Islet precursor cell (in vitro differentiated cells): ENCODE measurements at places on chromosomes 1 and 21.

- DNase-seq: no peak
These were observed 906.0 kb downstream of the ADGRL2 start for GRCh38 chr1:82706741-82707140.

DNA sequence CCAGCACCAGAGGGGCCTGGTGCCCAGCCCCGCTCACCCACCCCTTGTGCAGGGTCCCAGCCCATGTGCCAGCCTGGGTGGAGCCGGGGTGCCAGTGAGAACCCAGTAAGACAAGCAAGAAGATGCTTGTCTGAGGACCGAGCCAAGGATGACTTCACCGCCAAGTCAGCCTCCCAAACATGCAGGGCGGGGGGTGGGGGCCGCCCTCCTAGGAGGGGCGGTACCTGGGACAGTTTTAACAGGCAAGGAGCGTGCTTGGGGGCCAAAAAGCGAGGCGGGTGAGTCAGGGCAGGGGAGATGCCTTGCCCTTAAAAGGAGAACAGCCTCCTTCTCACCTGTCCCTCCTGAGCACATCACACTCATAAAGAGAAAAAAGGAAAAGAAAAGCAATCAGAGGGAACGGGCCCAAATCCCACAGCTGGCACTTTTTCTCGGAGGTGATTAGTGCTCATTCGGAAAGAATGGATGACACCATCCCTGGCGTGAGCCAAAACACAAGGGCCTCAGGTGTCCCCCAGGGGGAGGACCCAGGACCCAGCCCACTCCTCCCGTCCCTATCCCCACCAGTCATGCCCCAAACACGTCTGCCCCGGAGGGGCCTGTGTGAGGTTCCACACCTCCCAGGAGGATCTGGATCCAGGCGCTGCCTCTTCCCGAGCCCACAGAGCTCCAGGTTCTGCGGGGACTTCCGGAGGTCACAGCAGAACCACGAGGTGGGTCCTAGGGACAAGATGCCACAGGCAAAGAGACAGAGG is 77.6 kb upstream of the IFFO2 start:
- DNase-seq: peak; percentile 94

GRCh38 chr1:31579374-31579773 is 3.1 kb downstream of the TINAGL1 start:
- peak; percentile 60 for DNase-seq

- no peak for DNase-seq
These were observed 40.3 kb downstream of the RPE65 start for GRCh38 chr1:68409426-68409825.

GRCh38 chr1:150874455-150875196 is 1.8 kb downstream of the ARNT start:
- no peak for DNase-seq

DNA sequence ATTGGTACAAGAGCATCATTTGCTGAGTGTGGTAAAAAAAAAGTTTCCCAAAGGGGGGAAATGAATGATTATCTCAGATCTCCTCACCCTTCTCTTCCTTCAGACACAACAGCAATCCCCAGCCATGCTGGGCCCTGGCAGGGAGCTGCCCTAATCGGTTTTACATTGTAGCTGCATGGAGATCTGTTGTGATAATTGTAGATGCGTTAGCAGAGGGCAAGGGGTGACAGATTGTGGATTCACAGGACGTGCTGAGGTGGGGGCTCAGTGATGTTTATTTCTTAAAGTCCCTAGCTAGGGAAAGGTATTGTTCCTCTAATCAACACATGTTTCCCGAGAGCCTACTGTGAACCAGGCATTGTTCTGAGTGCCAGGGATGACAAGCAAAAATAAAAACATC is 304.1 kb downstream of the PBX1 start:
- DNase-seq: no peak

GRCh38 chr1:222914861-222915632 is 100.2 kb downstream of the DISP1 start:
- DNase-seq: no peak

DNA sequence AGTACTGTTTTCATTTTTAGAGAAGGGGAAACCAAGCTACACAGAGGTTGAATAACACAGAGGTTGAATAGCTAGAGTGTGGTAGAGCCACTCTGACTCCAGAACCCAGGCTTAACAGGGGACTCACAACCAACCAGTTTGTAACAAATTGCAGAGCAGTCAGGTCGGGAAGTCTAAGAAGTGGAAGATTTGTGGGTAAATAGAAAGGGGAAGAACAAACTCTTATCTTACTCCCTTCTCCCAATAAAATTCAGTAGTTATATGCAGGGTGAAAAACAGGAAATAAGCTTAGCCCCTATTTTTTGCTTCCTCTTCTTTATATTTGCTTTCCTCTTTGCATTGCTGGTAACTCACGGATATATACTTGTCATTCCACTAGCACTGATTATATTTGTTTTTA is 23.2 kb downstream of the CDC42 start:
- no peak for DNase-seq

- DNase-seq: no peak
These were observed 969 bp upstream of the ALDH4A1 start for GRCh38 chr1:18903291-18903756.

DNA sequence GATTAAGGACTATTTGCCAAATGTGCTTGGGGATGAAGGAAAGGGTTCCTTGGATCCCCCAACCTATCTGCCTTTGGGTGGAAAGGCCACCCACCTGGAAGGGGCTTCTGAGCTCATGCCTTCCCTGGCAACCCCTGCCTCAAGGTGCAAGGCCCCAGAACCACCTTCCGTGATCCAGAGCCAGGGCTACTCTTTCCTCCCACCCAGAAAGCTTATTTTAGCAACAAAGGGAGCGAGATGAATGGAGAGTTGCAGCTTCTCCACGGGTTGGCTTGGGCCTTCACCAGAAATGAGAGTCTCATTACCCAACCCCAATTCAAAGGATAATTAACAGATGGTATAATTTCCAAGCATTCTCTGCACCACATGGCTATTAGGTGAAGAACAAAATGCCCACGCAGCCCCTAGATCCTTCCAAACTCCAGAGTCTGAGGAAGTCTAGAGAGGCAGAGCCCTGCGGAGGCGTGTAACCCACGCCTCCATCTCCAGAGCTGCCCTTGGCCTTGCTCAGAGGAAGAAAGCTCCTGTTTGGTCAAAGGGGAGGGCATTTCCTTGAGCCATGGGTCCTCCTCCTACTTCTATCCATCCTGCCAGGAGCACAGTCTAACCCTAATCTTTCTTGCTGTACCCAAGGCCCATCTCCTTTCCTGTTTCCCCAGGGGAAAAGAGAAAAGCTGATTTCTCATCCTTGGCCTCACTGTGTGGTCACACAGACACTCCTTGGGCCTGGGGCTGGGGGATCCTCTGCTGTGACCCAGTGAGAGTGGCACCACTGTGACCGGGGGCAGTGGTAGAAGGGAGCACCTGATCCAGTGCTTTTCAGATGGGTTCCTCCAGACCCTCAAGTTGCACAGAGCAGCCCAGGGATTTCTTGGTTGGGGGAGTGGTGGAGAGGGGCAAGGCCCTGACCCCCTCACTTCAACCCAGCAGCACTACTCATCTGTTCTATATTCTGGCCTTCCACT is 1.7 kb upstream of the CELSR2 start:
- DNase-seq: peak; percentile 29

DNA sequence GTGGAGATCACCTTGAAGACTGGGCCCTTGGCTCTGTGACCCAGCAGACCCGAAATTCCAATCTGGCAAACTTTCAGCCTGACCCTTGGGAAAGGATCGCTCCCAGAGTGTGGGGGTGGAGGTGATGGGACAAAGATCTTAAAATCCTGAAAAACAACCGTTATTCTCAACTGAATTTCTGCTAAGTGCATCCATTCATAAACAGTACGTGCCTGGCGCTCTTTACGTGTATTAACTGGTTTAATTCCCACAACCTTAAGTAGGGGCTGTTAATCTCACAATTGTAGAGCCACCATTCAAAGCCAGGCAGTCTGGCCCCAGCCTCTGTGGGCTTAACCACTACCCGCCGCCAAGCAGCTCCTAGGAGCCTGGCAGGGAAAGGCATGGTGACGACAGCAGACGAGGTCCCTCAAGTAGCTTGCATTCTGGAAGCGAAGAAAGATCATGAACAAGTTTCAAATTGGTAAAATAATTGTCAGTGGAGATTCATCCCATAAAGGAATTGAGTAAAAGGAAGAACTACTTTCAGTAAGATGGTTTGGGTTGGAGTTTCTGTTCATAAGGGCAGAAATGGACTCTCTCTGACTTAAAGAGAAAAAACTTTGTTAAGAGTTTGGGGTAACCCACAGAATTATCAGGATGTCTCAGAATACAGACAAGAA is 11.4 kb upstream of the RGS16 start:
- no peak for DNase-seq

- no peak for DNase-seq
These were observed 15.6 kb upstream of the BOLA1 start for GRCh38 chr1:149883598-149884247.

DNA sequence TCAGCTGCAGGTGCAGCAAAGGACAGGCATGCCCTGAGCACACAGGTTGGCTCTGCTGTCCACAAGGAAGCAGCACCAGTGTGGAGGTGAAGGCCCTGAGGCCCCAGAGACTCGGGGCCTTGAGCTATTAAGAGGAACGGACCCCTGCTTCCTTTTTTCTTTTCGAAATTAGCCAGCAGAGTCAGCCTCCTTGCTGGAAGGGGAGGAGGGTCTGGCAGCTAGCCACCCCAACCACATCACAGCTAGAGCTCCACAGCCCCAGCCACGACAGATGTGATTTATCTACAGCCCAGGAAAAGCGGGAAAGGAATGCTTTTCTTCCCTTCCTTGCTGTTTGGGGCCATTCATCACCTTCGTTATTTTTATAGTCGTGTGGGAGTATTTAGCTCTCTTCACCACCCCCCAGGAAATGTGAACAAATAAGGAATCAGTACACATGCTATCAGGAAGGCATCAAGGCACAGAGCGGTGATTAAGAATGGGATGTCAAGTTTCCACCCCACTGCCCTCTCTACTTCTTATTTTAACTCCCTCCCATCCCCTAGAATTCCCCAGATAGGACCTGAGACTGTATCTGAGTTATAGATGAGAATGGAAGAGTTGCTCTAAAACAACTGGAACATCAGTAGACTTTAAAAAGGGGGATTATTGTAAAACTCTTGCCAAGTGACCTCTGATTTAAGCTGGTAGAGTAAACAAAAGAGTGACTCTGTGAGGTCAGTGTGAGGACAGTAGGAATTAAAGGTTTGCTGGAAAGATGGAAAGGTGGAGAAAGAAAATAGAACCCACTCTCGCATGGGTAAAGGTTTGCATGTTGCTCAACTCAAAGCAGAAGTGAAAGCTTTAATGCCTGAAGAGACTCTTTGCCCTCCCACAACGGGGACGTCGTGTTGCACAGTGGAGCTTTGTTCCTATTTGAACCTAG is 224.7 kb upstream of the GJB5 start:
- DNase-seq: peak; percentile 31

- no peak for DNase-seq
These were observed 360.7 kb downstream of the PTBP2 start for GRCh38 chr1:97082160-97082848.

DNA sequence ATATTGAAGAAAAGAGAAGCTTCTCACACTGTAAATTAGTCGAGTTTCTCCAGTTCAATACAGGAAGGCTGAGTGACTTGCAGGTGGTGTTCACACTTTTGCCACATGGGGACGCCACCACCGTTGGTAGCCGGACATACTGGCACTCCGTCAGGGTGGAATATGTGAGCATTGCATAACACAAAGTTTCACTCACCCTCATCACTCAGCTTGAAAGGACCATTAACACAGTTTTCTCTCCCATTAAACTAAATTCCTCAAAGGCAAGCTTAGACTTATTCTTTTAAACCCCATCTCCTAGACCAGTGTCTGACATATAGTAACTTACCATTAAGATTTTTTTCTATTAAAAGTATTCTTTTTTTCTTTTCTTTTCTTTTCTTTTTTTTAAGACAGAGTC is 105.3 kb upstream of the SERBP1 start:
- DNase-seq: peak; percentile 90

DNA sequence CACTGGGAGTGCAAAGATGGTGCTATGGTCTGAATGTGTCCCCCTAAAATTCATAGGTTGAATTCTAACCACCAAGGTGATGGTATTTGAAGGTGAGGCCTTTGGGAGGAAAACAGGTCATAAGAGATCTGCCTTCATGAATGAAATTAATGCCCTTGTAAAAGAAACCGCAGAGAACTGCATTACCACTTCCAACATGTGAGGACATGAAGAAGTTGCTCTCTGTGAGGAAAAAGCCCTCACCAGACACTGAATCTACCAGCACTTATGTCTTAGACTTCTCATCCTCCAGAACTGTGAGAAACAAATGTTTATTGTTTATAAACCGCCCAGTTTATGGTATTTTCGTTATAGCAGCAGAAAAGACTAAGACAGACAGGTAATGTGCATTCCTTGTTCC is 224.7 kb upstream of the C1orf87 start:
- no peak for DNase-seq
